GM23248 (cell line): ENCODE measurements at places on chromosomes 11 and 22.

DNA sequence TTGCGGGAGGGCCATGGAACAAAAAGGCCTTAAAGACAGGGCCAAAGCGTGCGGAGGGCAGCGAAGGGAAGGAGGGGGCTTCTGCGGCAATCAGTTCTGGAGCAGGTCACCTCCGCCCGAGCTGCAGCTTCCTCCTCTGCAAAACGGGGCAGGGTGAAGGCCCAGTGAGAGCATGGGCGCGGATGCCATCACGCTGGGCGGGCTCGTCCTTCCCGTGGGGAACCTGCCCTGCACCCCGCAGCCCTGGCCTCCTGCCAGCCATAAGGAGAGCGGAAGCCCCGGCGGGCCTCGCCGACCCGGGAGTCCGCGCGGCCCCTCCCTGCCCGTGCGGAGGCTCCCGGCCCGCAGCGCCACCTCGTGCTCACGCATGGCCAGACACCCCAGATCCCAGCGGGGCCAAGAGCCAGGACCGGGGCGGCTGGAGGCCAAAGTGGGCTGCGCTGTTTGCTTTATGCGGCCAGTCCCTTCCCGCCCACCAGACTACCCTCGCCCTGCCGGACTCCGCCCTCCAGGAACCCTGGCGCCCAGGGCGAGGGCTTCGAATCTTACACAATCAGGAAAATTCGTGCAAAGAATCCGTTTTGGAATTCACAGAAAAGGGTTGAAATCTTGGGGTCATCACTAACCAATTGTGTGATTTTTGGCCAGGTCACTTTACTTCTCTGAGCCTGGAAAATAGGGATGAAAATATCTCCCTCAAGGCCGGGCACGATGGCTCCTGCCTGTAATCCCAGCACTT lies 16.1 kb downstream of the TSKU start:
- peak; percentile 88 for DNase-seq

- DNase-seq = peak; percentile 32
Observed at GRCh38 chr11:112511271-112511670, 250.6 kb upstream of the PLET1 start.

- DNase-seq = no peak
Observed at GRCh38 chr22:29988719-29989118, 91.5 kb upstream of the HORMAD2 start.

DNA sequence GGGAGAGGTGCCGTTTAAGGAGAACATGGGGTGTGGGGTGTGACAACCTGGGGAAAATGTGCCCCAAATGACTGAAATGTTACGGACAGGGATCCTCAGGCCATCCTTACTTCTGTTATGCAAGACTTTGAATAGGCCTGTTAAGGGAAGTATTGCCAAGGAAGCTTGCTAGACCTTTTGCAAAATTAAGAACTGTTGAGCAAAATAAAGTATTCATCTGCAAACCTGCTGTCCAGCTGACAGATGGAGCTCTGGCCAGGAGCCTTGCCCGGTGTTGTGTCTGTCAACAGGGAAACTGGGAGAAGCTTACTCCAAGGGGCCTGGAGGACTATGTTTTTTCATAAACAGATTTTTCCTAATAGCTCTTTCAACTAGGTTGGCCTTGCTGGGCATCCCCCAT lies 48.0 kb downstream of the FAT3 start:
- no peak for DNase-seq

DNA sequence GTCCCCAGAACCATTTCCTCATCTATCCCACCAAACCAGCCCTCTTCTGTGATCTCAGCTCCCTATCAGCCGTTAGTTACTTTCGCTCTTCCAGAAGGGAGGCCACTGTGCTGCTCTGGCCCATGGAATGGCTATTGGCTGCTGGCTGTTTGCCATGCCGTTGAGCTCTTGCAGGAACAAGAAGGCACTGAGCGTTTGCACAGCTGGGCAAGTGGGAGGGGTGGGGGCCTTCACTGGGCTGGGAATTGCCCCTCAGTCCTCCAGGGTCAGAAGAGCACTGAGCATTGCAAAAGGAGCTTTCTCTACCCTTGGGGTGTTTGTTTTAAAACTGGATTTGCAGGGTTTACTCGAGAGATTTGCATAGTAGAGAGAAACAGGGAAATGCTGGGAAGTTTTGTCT lies 129.0 kb upstream of the PARVA start:
- no peak for DNase-seq

DNA sequence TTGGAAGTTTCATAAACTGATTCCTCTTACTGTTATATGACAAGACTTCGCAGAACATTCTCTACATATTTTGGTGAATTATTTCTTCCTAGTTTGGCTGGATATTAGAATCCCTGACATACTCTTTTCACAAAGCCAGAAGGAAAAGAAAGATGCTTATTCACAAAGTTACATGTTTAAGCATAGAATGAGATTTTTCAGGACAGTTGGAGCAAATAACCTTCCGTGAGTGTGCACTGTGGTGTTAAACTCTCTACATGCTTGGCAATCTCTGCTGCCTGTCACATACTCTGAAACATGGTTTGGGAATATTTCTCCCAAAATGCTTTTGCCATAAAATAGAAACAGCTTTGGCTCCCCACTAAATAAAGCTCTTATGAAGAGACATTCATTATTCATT lies 230.0 kb upstream of the MTNR1B start:
- no peak for DNase-seq

DNA sequence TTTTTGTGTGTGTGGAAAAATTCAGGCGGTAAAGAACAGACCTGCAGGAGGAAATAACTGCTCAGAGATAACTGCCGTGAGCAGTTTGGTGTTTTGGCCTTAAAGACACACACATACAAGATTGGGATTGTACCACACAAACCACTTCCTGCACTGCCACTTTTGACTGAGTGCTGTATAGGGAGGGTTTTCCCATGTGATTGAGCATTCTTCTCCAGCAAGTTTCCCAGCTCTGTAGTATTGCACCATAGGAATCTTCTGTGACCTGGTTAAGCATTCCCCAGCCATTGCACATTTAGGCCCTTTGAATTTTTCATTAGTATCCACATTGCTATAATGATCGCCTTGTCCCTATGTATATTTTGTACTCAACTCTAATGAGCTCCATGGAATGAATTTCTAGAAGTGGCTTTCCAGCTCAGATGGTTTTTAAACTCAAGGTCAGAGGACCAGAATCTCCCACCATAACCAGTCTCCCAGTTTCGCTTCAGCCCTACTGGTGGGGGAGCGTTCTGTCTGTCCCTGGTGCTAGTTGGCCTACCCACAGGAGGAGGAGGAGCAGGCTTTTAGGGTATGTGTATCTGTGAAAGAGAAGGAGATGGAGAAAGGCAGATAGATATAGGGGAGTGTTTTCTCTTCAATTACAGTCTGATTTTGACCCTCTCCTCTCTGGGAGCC lies 9.3 kb downstream of the CD82 start:
- DNase-seq = peak; percentile 92

GRCh38 chr22:25153961-25154666 lies 45.5 kb upstream of the CRYBB3 start:
- DNase-seq = peak; percentile 65

GRCh38 chr11:55719608-55720160 lies 53.6 kb upstream of the OR5D13 start:
- DNase-seq = peak; percentile 16

- DNase-seq = no peak
Observed at GRCh38 chr11:97893612-97894011, 1127.1 kb upstream of the CNTN5 start.

DNA sequence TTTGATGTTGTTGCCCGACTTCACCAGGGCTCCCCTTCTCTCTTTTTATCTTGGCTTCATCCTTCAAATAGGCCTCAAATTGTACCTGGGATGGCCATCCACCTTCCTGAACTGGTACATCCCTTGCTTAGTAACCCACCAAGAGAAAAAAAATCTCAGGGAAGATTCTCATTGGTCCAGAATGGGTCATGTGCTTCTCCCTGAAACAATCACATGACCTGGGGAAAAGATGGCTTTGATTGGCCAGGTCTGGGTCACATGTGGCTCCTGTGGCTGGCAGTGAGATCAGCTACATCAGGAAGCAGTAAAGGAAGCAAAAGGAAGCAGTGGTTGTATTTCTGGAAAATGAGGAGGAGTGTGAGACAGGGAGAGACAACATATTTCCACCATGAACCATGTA lies 540.2 kb downstream of the MIAT start:
- no peak for DNase-seq

DNA sequence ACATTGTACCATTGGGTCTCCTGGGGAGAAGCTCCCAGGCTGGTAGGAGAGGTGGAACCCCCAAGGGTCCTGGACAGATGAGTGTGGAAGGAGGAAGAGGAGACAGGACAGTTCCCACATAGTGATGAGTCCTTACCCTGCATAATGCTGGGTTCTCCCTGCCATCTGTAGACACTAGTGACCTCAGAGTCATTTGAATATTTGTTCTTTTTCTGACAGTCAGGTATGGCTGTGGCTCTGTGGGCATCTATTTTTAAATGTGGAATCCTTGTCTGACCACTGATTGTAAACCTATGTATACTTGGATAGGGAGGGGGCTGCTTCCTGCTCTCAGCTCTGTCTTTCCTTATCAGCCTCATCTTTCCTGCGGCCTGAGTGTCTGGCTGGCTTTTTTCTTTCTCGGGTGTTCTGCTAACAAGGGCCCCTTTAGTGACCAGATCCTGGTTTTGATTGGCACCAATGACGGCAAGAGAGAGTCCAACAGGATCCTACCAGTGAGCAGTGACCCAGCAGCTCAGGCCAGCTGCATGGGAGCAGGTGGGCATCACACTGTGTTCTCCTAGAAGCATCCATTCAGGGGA lies 2.6 kb upstream of the SLC5A1 start:
- DNase-seq = no peak

- DNase-seq = peak; percentile 68
Observed at GRCh38 chr11:72924568-72925190, 110.5 kb downstream of the ATG16L2 start.

- DNase-seq = peak; percentile 62
Observed at GRCh38 chr11:84887055-84887629, 740.0 kb downstream of the DLG2 start.

- DNase-seq = peak; percentile 88
Observed at GRCh38 chr11:122882857-122883645, 492 bp downstream of the JHY start.

GRCh38 chr11:131537196-131537595 lies 166.8 kb downstream of the NTM start:
- no peak for DNase-seq

DNA sequence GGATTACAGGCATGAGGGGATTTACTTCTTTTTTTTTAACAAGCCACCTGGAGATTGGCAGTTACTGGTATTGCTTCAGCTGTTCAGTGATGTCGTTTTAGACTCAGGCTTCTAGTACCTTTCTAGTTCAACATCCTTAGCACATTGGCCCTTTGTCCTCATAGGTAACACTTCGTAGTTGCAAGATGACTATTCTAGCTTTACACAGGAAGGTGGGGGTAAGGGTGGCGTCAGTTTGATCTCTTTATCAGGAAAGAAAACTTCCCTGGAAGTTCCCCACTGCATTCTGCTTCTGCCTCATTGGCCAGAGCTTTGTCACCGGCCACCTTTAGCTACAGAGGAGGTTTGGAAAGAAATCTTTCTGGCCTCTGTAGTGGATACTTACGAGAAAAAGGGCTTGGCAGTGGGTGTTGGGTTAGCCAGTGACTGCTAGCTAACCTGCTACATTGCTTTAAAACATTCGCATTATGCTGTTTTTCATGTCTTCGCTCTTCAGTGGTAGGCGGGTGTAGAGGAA lies 40.7 kb downstream of the SFI1 start:
- no peak for DNase-seq

- no peak for DNase-seq
Observed at GRCh38 chr11:78331711-78332110, 85.9 kb downstream of the GAB2 start.

GRCh38 chr11:102187416-102188151 lies 77.3 kb downstream of the YAP1 start:
- peak; percentile 64 for DNase-seq

DNA sequence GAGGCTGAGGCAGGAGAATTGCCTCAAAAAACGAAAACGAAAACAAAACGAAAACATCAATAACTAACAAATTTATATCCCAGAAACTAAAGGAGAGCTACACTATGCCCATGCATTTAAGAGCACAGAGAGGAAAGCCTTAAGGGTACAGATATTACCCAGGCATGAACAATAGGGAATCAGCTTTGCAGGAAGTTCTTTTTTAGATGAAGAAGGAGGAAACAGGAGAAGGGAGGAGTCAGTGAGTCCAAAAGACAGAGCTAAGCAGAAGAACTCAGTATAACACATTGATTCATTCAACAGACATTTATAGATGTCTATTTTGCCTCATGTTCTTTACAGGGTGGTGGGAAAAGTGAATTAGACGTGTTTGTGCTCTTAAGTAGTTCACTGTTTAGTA lies 8.3 kb downstream of the MRPL17 start:
- no peak for DNase-seq

DNA sequence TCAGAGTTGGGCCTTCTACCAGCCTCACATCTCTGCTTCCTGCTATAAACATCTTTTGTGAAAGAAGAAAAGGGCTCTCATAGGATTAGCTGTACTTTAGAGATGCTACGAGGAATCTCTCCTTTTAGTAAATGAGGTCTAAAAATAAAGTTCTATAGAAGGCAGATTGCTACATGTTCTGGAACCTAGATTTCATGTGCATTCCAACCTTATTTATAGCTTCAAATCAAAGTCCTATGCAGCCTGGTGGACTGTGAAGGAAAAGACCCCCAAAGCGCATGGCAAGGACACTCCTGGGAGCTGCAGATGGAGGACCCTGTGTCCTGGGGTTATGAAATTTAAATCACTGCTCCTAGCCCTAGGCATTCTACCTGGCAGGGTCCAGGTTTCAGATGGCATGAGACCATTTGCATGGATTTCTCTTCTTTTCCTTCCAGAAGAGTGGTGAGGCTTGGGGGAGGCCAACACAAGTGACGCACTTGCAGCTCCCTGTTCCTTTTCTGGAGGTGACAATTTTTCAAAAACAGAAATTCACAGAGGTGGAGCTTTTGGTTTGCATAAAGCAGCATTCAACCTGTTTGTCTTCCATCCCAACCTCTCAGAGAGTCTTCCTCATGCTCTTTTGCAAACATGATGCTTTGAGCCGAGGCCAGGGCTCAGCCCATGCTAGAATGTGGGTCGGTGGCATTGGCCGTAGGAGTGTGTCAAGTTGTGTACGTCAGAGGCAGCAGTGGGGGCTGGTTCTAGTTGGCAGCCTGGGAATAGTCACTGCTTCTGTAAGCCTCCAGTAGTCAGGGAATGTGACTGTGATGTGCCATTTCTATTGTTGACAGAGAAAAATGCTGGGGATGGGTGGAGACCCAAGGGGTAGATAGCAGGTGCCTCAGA lies 6.3 kb downstream of the CRY2 start:
- no peak for DNase-seq

GRCh38 chr11:123601136-123601535 lies 53.3 kb downstream of the SCN3B start:
- DNase-seq = peak; percentile 82

DNA sequence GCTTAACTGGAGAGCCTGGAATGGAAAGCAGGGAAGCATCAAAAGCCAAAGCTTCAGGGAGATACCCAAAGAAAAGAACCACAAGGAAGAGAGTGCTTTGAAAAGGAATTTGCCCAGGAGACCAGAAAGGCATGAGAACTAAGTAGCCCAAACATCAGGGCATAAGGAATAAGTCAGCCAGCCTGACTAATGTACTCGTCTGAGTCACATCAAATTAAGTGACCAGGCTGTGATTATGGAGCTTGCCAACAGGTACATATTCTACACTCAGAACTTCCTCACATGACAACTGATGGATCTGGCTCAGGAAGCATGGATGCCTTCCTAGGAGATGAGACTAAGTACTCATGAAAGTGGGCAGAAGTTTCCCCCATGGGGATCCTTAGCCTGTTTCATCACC lies 366.7 kb downstream of the BUD13 start:
- no peak for DNase-seq
